Cardiac fibroblast (primary cell): ENCODE measurements at places on chromosomes 2 and 18.

- no peak for DNase-seq
These were observed 705.9 kb upstream of the FSHR start for GRCh38 chr2:49860170-49860569.

DNA sequence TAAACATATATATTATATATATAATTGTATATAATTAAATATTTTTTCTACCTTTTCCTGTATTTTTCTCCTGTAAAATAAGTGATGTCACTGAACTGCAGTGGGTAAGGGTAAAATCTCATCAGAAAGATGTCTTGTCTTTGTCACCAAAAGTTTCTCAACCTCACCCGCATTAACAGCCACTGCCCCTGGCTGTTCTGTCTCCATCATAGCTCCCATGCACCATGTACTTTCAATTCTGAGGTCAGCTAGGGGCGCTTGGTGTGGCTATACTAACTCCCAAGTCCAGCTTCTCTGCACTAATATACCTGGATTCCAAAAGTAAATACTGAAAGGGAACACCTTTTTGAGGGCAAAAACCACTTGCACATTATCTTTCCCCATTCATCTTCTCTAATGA is 46.6 kb downstream of the MAP2 start:
- DNase-seq = no peak

- no peak for DNase-seq
These were observed 140.3 kb downstream of the NDUFA10 start for GRCh38 chr2:239884875-239885274.

DNA sequence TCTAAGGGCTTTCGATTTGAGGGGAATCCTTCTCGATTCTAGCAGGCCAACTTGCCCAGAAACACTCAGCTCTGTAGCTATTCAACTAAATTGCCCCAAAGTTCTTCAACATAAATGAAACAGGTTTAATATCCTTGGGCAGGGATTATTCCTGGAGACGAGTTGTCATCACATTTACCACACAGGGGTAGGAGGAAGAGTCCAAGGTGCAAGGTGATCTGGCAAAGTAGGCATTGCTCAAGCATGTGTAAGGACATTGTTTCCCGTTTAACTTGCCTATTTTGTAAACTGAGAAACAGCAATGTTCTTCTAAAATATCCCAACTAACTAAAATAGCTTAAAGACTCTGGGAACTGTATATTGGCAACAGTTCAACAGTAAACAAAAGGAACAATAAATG is 814.3 kb downstream of the BCL11A start:
- DNase-seq = no peak

GRCh38 chr2:20224716-20225293 is at the start of gene SDC1:
TSS of gene SDC1 (minus strand) at chr2:20225130. CDS start at chr2:20224867, 263 bp downstream.
- DNase-seq = peak; percentile 48

GRCh38 chr2:235640377-235640776 is 146.5 kb downstream of the AGAP1 start:
- no peak for DNase-seq

- DNase-seq = no peak
These were observed 247.3 kb downstream of the PTGR3 start for GRCh38 chr18:74961596-74961995.

- DNase-seq = no peak
These were observed 212.1 kb downstream of the TTC32 start for GRCh38 chr2:19689646-19690168.

DNA sequence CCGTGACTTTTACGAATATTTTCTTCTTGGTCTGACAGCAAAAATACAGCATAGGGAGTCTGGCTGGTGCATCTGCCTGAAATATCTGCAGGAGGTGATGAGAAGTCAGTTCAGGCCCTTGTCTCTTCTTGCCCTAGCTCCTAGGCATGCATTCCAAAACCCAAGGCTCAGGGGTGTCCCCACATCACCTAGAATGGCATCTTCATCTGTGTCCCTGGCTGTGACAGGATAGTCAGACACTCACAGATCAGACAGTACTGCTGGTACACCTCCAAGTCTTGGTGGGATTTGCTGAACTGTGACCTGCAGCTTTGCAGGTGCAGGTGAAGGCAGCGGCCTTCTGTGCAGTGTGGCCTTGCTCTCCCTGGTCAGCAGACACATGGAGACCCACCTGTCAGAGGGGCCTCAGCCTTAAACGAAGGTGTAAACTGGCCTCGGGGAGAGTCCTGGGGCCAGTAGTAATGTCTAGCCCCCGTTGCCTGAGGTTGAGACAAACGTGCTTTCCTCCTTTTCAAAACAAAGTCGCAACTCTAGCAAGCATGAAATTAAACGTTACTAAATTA is 42.8 kb downstream of the MBP start:
- no peak for DNase-seq

DNA sequence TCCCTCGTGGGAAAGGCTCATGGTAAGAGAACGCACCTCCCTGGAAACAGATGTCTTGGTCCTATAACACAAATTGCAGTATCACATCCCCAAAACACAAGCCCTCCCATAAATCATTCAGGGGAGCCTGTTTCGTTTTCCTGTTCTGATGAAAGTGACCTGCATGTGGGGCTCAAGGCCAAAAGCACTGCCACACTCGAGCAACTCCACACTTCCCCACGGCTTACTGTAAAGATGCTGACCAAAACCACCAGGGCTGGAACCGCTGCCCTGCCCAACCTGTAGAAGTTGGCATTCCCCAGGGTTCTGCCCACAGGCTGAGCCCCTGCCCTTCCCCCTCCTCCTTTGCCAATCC is 139.7 kb downstream of the BCL11A start:
- no peak for DNase-seq

GRCh38 chr2:148253685-148254084 is 232.8 kb downstream of the MBD5 start:
- DNase-seq = no peak

DNA sequence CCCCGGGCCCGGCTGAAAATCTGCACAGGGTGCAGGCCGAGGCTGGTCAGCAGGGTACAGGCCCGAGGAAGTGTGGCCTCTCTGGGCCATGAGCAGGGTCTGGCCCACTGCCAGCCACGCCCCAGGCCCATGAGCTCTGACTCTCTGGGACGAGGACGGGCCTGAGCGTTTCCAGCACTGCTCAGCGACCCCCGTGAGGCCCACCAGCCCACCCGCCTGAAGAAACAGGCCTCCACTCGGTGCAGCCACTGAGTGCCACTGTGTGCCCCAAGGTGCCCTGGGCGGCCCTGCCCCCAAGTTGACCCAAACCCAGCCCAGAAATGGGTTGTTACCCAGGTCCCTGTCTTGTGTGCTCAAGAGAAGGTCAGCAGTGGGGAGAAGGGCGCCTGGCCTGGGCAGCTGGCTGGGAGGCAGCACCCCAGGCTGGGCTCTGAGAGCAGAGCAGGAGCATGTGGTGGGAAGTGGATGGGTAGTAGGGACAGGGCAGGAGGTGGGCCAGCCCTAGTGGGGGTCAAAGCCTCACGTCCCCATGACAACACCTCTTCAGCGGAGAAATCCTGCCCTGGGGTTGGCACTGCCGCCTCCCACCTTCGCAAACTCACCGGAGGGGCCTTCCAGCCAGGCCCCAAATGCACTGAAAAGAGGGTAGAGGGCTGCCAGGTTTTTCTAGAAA is 2.1 kb upstream of the SNED1 start:
- DNase-seq = no peak

- DNase-seq = peak; percentile 90
These were observed 9.1 kb upstream of the AP1S3 start for GRCh38 chr2:223846515-223846914.

DNA sequence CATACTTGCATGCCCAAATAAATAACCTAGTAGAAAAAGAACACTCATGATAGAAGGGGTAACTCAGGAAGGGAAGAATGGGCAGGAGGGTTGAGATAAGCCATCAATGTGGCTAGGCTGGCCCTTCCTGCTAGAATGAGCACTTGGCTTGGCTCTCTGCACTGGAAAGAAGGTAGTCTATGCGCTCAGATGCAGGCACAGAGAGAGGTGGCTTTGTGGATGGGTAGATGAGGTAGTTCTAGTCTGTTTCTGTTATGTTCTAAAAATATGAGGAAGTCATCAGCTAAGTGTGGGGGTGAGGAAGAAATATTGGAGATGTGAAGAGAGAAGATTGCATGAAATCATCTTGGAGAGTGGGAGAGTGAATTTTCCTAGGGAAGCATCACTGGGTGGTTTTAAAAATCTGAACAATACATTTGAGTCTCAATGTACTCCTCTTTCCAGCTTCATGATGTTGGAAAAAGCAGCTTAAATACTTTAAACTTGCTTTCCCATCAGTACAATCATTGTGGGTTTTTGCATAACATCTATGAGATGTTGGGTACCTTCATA is 357.1 kb downstream of the CNTNAP5 start:
- no peak for DNase-seq

DNA sequence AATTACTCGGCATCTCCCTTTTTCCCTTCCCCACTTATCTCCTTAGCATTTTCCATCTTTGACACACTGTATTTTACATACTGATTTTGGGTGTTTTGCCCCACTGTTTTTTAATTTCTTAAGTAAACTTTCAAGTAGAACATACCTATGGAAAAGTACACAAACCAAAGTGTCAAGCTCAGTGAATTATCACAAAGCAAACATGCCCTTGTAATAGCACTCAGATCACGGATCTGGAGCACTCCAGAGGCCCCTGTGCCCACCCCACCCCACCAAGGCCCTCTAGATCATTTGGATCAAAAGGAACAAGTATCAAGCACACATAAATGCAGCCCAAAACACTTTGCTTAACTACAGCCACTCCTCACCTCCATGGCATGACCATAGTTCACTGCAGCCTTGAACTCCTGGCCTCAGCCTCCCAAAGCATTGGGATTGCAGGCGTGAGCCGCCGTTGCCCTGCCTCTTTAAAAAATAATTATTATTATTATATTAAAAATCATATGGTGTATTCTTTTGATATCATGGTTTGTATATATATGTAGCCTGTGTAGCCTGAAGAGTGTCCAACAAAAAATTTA is 38.1 kb downstream of the FER1L5 start:
- DNase-seq = no peak

- peak; percentile 77 for DNase-seq
These were observed 7.3 kb downstream of the SFXN5 start for GRCh38 chr2:73063909-73064875.

DNA sequence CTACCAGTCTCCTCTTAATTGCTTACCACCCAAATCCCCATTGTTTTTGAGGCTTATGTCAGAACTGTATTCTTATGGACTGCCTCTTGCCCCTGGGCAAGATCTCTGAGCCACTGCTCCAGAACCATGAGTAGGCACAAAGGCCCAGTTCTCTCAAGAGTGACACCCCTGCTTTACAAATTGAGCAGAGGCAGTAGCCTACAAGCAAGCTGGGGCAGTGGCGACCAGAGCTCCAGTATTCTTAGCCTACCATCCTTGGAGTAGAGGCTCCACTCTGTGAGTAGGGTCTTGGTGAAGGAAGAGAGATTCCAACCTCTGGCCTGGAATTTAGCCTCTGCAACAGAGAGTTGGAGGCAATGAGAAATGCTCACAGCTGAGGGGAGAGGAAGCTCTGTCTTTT is 36.5 kb downstream of the WDR75 start:
- DNase-seq = no peak
